ENCODE measurements at places on chromosomes 7 and 10. TPM values are rescaled to one million over a fixed set of nuclear protein-coding genes. Genes with fewer than 3 reads are reported as not detected.

Gene GRID1
- not detected for total RNA-seq

Gene AKR1C4
- not detected for total RNA-seq

Gene CYP2W1
- total RNA-seq = not detected

Gene CLDN3
- not detected for total RNA-seq

Gene PRPS1L1
- not detected for total RNA-seq

Gene PNLIP
- total RNA-seq = not detected

Gene ZMYND11
- 29.3 TPM for total RNA-seq

Measured in T-helper 1 cell treated with Interleukin-12 subunit alpha and Interleukin-12 subunit beta and Interleukin-4 antibody, amounts not matched to agents 30 ng/mL and 1 ng/mL, for 36 hours (primary cell).